ENCODE measurements at places on chromosomes 11 and 22.

GRCh38 chr11:74452366-74452765, 15.0 kb downstream of the KCNE3 start:
- no peak for DNase-seq

DNA sequence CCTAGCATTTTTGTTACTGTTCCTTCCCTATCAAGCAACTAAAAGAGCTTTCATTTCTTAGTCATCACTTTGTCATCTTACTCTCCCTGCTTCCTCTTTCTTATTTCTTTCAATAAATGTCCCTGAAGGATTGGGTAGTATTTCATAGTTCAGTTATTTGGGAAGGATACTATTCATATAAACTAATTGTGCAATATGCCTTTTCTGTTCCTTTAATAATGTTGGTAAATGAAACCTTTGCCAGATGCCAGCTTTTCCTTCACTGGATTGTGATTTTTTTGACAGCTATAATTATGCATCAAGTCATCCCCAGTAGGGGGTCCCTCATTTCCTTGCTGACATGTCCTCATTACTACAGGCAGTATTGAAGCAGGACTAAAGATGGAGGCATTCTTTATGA, 101.7 kb downstream of the ATM start:
- no peak for DNase-seq

- DNase-seq: no peak
Measured at GRCh38 chr11:35918716-35919115, 25.1 kb upstream of the LDLRAD3 start.

DNA sequence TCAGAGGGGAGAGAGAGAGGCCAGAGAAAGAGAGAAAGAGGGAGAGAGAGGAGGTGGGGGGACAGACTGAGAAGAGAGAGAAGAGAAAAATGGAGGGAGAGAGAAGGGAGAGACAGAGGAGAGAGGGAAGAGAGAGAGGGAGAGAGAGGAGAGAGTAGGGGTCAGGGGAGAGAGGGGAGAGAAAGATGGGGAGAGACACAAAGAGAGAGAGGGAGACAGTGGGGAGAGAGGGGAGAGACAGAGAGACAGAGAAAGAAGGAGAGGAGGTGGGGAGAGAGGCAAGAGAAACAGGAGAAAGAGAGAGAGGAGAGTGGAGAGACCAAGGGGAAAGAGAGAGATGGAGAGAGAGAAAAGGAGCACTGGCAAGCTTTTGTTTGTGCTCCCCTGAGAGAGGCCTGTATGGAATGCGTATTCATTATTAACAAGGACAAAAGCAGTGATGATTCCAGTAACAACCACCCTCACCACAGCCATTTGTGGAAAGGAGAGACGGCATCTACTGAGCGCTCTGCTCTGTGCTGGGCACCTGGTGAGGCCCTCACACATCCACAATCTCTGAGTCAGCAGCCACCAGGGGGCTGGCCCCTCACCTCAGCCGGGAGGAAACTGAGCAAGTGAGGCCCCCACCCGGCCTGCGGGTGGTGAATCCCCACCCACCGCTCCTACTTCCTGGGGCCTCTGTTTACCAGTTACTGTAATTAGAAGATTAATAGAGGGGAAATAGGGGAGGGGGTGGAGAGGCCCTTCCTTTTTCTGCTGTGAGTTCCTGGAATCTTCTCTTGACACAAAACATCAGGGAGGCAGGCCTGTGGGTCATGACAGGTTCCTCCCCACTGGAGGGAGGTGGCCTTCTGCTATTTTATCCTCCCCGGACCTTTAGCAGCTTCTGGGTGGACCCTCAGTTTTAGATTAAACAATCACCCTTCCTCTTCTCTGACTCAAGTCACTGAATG, 14.6 kb upstream of the MIAT start:
- DNase-seq: peak; percentile 68

DNA sequence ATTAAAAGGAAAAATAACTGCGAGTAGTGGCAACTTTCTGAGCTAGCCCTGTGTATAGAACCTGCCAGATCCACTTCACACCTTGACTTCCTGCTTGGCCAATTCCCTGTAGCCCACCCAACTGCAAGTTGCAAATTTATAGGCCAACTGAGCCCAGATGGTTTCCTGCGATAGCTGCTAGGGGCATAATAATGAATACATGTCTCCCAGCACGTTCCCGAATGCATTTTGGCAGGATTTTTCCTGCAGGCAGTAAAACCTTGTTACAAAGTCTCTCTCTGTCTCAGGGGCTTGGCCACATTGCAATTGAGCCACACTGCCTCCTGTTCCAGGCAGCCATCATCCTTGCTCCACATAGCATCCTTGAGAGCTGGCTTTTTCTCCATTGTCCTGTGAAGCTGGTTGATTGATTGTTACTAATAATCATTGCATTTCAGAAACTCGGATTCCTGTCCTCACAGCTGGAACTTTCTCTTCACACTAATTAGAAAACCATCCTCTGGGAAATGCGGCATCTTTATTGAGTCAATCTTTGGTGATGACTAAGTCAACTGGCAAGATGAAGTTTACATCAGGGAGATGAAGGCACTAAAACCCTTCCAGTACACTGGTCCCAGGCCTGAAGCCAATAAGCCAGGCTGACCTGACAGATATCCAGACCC, 18.6 kb upstream of the LMO2 start:
- DNase-seq: no peak

DNA sequence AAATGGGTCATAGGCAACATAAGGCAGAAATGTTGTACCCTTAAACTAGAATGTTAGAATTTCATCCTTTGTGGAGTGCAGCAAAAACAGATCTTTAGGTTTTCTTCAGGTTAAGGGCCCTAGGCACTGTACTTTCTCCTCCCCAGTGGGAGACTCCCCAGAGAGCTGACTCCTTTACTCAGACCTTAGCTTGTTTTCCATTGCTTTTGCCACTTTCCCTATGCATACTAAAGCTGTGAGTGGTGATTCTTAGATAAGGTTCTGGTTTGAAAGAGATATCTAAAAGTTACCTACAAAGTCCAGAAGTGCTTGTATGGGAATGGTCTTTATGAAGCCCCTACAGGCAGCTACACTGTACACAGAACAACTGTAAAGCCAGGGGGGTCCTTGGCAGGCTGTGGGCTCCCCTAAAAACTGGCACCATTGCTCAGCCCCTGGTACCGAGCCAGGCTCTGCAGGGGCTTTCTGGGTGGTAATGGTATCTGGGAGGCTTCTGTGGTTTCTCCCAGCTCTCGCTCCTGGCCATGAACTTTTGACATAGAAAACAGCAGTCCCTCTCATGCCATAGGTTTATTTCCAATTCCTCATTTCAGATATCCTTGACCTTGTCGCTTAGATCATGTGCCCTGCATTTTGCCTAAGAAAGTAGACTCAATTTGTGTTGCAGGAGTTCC, 23.2 kb downstream of the AMOTL1 start:
- no peak for DNase-seq

Data from MM.1S (cell line).